ENCODE measurements at places on chromosomes 1 and 21.

DNA sequence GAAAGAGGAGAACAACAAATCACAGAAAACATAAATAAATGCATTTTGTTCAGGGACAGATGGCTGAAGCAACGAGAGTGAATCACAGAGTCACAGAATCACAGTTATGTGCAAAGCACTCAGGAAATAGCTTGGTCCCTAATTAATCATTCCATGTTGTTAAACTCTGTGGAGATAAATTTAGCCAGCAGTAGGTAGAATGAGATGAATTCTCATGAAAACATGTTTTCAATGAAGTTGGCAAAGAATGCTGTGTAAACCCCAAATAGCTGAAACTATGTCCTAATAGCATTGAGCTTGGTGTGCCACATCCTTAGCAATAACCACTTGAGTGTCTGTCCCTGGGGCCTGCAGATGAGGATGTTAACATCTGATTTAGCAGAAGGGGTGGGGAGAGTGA is 20.4 kb downstream of the LEPR start:
- DNase-seq: no peak

GRCh38 chr1:44717156-44717555 is 13.8 kb downstream of the RNU5D-1 start:
- DNase-seq: no peak

- DNase-seq: no peak
Measured at GRCh38 chr1:188317894-188318293, 1489.1 kb downstream of the PLA2G4A start.

- no peak for DNase-seq
Measured at GRCh38 chr21:43993420-43993934, 18.6 kb upstream of the TRAPPC10 start.

- no peak for DNase-seq
Measured at GRCh38 chr21:38909929-38910328, 104.2 kb downstream of the ETS2 start.

DNA sequence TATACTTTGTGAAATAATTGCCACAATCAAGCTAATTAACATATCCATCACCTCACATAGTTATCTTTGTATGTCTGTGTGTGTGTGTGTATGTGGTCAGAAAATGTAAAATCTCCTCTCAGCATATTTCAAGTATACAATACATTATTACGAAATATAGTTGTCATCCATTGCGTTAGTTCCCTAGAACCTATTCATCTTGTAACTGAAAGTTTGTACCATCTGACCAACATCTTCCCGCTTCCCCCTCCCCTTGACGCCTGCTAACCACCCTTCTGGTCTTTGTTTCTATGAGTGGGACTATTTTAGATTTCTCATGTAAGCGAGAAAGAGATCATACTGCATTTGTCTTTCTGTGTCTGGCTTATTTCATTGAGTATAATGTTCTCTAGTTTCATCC is 455.3 kb downstream of the KCNT2 start:
- DNase-seq: no peak

DNA sequence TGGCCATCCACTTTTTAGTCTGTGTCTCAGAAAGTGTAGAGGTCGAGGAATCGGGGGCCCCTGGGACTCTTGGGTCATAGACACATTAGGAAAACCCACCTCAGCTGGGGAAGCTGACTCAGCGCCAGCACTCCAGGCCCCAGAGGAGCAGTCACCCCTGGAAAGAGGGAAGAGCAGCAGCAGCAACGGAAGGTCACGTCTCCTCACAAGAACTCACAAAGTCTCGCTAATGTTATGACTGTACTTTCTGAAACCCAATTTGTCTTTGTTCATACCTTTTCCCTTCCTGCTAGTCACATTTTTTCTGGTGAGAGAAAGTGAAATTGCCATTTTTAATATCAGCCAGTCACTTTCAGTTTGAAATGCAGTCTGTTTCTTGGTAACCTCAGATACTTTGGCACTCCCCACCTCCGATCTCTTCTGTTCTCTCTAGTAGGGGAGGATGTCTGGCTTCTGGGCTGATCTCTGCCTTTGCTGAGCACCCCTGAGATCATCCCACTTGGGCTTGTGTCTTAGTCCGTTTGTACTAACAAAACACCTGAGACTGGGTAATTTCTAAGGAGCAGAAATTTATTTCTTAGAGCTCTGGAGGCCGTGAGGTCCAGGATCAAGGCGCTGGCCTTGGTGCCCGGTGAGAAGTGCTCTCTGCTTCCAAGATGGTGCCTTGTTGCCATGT is 6.0 kb upstream of the NLRP3 start:
- DNase-seq: no peak

DNA sequence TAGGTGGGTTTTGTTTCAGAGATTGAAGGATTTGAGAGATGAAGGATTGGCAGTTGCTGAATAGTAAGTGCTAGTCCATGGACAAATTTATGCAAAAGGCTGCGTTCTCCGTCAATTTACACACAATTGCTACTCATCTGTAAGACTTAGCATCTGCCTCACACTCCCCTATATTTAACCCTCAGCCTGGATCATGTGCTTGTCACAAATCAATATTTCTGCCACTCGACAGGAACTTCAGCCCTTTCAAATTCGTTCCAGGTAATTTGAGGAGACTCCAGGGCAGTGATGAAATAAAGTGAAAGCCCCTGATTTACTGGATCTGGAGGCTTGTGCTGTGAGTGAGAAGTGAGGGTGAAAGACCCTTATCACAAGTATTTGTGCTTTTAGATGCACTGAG is 105.6 kb upstream of the UBE2U start:
- no peak for DNase-seq

DNA sequence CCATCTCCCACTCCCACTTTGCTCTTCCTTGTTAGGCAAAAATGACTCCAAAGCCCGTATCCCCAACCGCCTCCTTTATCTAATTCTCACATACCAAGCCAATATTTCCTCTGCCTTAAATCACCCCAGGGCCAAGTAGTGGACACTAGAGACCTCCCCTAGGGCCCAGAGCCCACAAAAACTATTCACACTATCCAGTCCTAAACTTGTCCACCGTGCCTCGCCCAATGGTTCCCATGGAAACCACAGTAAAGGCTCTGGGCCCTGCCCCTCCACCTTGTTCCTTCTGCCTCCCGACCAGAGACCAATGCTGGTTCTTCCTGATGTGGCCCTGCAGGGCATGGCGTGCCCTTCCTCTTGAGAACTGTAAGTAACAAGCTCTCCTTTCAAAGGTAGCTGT is 11.8 kb downstream of the CFAP107 start:
- no peak for DNase-seq

- no peak for DNase-seq
Measured at GRCh38 chr1:94522304-94522703, 19.3 kb downstream of the F3 start.

- no peak for DNase-seq
Measured at GRCh38 chr1:25772692-25773245, 27.2 kb upstream of the SELENON start.

DNA sequence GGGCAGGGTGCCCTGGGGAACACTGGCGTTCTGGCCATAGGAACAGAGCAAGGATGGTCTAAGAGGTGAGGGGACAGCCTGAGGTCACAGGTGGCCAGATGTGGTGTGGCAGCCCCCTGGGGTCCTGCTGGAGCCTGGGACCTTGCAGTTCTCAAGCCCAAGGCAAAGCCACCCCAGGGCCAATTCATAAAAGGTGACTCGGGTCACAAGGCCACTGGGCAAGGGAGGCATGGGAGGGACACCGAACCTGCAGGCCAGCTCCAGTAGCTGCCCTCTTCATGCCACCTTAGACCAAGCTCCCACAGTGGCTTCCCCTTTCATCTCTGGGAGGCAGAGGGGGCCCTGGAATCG is 19.3 kb downstream of the TNFRSF25 start:
- DNase-seq: no peak

- no peak for DNase-seq
Measured at GRCh38 chr1:181397845-181398244, 85.5 kb upstream of the CACNA1E start.

GRCh38 chr21:39863111-39863510 is 4.1 kb upstream of the PCP4 start:
- DNase-seq: no peak

GRCh38 chr1:38589036-38589435 is 270.5 kb downstream of the RRAGC start:
- no peak for DNase-seq

DNA sequence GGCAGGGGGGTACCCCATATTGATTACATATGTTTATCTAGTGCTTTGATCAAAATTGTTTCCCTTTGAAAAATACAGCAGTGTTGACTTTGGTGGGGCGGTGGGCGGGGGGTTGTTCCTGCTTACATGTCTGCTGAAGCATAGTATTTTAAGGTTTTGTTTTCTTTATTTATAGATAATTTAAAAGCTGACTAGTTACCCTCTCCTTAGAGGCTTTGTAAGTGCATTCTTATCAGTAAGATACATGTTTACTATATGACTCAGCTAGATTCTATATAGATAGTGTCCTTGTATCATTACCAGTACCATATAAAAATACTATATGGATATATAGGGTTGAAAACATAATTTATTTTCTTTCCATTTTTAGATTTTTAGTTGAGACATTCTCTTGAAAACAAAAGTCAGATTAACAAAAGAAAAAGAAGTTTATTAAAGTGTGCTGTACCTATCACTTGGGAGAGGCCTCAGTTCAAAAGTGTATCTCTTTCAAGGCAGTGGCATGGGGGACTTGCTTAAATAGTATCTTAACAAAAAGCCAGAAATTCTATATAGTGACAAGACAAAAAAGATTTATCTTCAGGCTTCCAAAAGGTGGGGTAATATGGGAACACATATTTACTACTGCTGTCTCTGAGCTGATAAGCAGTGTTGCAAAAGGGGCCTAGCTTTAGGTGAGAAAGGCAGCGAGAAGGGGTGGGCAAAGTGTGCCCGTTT is 79.0 kb downstream of the HS2ST1 start:
- peak; percentile 4 for DNase-seq

- DNase-seq: no peak
Measured at GRCh38 chr1:162343470-162343869, 33.2 kb downstream of the SPATA46 start.

GRCh38 chr21:29187944-29188343 is 57.5 kb downstream of the MAP3K7CL start:
- peak; percentile 74 for DNase-seq

DNA sequence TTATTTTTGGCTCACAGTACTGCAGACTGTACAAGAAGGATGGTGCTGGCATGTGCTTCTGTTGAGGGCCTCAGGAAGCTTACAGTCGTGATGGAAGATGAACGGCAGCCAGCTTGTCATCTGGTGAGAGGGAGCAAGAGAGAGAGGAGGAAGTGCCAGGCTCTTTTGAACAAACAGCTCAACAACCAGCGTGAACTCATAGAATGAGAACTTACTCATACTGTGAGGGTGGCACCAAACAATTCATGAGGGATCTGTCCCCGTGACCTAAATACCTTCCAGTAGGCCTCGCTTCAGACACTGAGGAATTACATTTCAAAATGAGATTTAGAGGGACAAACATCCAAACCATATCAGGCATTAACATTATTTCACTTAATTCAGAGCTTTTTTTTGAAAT is 84.7 kb downstream of the PKN2 start:
- DNase-seq: no peak

DNA sequence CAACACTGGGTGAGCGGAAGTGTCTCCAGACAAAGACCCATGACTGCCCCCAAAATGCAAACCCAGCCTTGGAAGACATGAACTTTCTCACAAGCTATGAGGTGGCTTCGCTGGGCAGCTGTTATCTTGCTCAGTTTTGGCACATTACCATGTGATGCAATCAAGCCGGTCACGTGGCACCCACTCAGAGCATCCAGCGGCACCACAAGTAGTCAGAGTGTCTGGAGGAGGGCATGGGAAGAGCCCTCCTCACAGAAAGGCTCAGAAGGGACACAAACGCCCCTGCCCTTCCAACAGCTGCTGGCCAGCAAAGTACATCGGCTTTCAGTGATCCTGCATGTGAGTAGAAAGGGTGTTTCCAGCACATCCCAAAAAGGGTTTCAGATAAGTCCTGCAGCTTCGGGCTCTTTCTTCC is 145.5 kb upstream of the IRF2BP2 start:
- peak; percentile 51 for DNase-seq

GRCh38 chr1:172658871-172659453 is at the start of gene FASLG:
Gene FASLG (plus strand): TSS chr1:172659103. CDS start chr1:172659202, 99 bp downstream.
- no peak for DNase-seq

GRCh38 chr1:206690516-206690915 is 5.8 kb downstream of the MAPKAPK2 start:
- no peak for DNase-seq

GRCh38 chr1:41496080-41497055 is 11.9 kb upstream of the EDN2 start:
- peak; percentile 34 for DNase-seq

- DNase-seq: no peak
Measured at GRCh38 chr1:45373573-45373972, 33.3 kb upstream of the MUTYH start.

GRCh38 chr1:168589167-168589566 is 12.8 kb downstream of the XCL1 start:
- no peak for DNase-seq

DNA sequence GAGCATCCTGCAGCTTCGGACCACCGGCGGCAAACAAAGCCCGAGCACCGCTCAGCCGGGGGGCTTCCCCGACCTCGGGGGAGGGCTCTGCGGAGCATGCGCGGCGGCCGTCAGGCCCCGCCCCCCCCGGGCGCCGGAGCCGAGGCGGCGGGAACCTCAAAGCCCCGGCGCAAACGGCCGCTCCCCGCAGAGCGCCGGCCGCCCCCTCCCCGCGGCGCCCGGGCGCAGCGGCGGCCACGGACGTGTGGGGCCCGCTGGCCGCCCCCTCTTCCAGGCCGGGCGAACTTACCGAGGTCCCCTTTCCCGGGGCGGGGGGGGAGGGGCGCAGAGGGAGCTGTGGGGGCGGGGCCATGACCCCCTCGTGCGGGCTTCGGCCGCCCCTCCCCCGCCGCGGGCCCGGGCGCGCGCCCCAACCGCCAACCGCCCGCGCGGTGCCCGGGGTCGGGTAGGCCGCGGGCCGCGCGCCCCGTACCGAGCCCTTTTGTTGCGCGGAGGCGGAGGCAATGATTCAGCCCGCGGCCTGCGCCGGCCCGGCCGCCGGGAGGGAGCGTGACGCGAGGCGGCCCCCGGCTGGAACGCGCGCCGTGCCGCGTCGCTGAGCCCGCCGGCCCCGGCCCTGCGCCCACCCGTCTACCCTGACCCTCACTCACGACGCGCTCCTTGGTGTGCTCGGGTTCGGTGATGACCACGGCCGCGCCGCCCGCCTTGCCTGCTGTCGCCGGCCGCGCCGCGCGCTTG is 1.7 kb downstream of the RCC2 start:
- peak; percentile 12 for DNase-seq

- DNase-seq: no peak
Measured at GRCh38 chr1:98001764-98002163, 80.9 kb upstream of the DPYD start.

DNA sequence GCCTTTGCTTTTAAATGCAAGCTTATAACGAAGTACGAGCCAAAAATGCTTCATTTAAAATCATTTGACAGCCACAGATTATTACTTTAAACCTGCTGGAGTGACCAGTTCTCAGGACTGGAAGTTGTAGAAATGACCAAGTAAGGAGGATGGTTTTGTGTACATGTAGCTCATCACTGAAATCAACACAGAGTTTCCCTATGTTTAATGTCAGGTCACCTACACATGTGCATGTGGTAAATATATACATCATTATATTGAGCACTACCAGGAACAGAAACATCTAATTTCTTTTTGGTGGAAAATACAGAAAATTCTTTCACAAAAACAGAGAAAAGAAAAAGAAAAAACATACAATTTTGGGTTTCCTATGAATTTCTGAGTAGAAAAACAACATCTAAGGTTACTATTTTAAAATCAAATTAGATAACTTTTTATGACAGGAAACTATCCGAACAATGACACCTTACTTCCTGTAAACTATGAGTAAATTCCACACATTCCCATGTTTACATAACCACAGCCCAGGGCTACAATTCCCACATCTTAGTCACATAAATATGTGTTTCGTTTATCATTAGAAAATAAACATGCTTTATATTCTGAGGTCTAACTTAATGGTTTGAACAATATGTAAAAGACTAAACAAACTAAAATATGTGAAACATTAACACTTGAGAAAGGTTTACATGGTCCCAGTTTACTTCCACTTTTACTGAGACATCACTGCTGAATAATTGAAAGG is 73.6 kb downstream of the ZNF281 start:
- DNase-seq: peak; percentile 39
